Brain microvascular endothelial cell (primary cell): ENCODE measurements at places on chromosomes 2 and 18.

GRCh38 chr2:198591586-198591985 lies 787.2 kb downstream of the PLCL1 start:
- no peak for DNase-seq

DNA sequence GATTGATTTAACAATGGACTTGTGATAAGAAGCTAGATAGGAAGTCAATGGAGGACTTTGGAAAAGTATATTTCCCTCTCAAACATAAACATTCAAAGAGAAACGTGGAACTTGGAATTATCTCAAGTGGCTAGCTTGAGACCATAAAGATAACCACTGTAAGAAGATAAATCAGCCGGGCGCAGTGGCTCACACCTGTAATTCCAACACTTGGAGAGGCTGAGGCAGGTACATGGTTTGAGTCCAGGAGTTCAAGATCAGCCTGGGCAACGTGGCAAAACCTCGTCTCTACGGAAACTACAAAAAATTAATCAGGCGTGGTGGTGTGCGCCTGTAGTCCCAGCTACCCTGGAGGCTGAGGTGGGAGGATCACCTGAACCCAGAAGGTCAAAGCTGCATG lies 405.9 kb upstream of the ACVR2A start:
- no peak for DNase-seq

DNA sequence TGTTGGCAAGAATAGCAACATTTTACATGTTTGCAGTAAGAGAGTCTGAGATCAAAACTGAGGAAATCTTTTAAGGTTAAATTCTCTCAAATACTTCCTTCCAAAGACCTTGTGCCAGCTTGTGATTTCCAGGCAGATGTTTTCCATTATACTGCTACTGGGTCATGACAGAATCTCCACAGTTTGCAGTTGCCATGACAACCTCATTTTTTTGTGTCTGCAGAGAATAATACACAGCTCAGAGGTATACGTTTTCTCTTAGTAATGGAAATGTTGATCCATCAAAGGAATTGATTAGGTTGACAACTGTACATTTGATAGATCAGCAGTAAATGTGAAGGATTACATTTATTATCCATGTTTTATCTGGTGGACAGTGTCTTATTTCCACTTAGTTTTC lies 29.1 kb upstream of the CSRNP3 start:
- DNase-seq = peak; percentile 72

GRCh38 chr2:64932371-64933216 lies 56.6 kb upstream of the SLC1A4 start:
- DNase-seq = no peak

DNA sequence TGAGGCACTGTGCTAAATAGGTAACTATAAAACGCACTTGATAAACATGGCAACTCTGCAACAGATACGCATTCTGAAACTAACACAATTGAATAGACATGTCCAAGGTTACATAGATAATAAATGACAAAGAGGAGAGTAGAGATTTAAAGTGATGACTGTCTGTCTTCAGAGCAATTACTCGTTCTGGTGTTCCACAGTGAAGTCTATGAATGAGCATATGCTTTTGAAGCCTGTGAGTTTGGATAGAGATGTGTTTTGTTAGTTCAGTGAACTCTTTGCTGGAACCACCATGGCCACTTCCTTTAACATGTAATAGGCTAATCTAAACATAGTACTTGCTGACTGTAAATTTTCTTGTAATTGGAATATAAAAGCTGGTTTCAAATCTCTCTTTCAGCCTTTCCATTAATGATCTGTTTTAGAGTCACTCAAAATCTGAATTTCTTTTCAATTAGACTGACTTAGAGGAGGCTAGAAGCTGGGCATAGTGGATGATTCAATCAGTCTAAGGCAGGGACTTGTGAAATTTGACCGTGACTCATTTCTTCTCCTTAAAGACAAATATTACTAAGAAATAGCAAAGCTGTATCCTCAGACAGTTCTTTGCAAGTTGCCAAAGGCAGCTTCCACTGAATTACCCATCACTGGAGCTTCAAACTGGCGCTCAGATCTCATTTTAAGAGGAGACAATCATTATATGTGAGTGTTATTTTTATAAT lies 1130.1 kb upstream of the CELF4 start:
- DNase-seq = no peak

GRCh38 chr2:126634273-126634861 lies 21.6 kb upstream of the GYPC start:
- DNase-seq = no peak

- DNase-seq = no peak
Measured at GRCh38 chr2:7264791-7265190, 347.6 kb downstream of the RNF144A start.

- no peak for DNase-seq
Measured at GRCh38 chr2:38057651-38058410, 18.1 kb downstream of the CYP1B1 start.

DNA sequence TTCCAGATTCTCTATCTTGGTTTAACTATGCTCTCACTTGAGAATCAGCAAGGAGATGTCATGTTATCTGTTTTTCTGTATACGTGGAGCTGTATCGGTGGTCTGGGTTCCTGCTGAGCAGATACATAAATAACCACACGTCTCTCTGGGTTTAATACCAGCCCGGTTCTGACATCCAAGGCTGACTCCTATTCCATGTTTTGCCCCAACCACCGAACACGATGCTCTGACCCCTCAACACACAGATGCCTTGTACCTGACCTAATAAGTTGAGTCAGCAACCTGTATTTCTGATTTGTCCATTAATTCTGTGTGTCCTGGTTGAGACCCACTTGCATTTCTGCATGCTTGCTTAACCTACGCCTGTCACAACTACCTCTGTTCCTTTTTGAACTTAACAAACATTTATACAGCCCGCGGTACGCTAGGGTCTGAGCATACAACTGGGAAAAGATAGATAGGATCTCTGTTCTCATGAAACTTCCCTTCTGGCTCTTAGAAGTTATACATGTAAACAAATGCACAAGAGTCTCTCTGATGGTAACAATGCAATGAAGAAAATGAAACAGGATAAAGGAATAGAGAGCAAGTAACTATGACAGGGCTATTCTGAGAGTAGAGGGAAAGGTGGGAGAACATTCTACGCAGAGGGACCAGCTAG lies 480.4 kb downstream of the PARD3B start:
- peak; percentile 0 for DNase-seq

- no peak for DNase-seq
Measured at GRCh38 chr2:61134141-61134540, 27.8 kb upstream of the C2orf74 start.

GRCh38 chr2:3377279-3377611 lies 373 bp downstream of the EIPR1 start:
- DNase-seq = peak; percentile 32

DNA sequence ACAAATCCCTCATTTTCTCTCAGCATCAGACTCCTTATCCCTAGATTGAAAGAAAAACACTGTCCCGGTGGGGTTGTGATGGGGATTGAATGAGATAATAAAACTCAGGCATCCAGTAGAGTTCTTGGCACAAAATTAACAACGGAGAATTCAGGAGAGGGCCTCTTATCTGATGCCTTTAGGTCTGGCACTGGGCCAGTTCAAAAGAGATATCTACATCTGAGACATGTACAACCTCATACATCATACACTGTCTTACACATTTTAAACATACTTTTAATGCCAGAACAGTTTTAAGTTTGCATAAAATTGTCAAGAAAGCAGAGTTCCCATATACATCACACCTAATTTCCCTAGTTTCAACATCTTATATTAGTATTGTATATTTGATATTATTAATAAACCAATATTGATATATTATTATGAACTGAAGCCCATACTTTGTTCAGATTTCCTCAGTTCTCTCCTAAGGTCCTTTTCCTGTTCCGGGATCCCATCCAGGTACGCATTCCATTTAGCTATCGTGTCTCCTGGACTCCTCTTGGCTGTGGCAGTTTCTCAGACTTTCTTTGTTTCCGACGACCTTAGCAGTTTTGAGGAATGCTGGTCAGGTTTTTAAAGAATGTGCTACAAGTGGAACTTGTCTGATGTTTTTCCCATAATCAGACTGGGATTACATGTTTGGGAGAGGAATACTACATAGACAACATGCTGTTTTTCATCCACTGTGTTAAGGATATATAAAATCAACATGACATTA lies 27.8 kb downstream of the NXPH2 start:
- DNase-seq = no peak

GRCh38 chr2:10339647-10340592 lies 37.2 kb downstream of the HPCAL1 start:
- no peak for DNase-seq

DNA sequence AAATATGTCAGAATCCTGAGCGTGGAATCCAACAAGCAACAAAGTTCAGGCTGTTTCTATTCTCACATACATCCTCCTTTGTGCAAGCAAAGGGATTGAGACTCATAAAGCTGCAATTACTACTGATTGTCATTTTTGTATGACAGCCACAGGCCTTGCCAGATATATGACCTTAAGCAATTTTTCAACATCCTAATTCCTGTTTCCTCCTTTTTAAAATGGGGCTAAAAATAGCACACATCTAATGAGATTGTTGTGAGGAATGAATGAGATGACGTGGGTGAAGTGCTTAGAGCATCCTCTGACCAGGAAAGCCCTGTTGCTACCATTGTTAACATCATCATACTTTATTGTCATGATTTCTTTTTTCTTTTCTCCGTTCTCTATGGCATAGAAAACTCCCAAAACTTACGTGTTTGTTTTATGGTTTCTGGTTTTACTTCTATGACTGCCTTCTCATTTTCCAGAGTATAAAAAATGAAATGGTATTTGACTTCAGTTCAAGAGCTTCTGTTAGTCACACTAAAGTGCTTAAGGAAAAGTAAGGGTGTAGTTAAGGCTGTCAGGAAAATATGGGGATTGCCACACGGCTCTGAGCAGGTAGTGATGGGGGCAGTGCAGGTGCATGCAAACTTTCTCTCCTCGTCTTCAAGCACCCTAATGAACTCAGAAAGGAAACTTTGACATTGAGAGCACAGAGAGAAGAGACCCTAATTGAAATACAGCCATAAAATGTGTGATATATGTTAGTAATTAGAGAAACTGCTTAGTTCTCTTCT lies 590.6 kb upstream of the NETO1 start:
- no peak for DNase-seq

- no peak for DNase-seq
Measured at GRCh38 chr2:186734957-186735734, 41.3 kb downstream of the FAM171B start.

DNA sequence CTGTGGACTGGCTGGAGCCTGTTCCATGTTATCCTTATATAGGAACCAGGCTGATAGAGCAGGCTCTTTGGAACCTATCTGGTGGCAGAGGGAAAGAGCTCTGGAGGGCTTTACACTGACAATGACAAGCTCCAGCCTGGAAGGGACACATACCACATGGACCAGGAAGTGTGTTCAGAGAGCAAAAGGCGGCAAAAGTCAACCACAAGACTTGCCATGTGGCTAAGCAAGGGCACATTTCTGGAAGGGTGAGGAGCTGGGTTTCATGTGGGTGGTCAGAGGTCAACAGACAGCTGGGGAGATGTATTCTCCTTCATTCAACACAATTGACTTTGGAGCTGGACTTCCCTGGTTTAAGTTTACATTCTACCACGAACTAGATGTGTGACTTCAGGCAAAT lies 325.2 kb downstream of the DYSF start:
- DNase-seq = no peak
